ENCODE measurements at places on chromosomes 5 and 9.

DNA sequence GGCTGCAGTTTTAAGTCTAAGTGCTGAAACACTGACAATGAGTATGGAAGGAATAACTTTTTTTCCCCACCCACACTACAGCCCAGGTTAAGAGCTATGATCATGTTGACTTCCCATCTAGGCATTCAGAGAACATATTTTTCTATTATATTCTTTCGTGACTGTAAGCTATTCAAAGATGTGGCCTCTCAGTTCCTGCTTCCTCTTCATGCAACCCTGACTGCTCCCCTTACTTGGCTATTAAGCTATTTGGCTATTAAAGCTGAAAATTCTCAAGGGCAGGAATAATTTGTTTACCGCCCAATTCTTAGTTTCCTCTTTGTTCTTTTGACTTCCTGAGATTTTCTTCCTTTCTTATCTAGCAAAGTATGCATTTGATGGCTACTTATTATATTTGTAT is 18.6 kb upstream of the ALDH1A1 start:
- no peak for DNase-seq

- no peak for DNase-seq
Observed at GRCh38 chr9:27258662-27259061, 38.3 kb downstream of the EQTN start.

GRCh38 chr5:76754668-76755078 is 38.7 kb downstream of the F2R start:
- no peak for DNase-seq

DNA sequence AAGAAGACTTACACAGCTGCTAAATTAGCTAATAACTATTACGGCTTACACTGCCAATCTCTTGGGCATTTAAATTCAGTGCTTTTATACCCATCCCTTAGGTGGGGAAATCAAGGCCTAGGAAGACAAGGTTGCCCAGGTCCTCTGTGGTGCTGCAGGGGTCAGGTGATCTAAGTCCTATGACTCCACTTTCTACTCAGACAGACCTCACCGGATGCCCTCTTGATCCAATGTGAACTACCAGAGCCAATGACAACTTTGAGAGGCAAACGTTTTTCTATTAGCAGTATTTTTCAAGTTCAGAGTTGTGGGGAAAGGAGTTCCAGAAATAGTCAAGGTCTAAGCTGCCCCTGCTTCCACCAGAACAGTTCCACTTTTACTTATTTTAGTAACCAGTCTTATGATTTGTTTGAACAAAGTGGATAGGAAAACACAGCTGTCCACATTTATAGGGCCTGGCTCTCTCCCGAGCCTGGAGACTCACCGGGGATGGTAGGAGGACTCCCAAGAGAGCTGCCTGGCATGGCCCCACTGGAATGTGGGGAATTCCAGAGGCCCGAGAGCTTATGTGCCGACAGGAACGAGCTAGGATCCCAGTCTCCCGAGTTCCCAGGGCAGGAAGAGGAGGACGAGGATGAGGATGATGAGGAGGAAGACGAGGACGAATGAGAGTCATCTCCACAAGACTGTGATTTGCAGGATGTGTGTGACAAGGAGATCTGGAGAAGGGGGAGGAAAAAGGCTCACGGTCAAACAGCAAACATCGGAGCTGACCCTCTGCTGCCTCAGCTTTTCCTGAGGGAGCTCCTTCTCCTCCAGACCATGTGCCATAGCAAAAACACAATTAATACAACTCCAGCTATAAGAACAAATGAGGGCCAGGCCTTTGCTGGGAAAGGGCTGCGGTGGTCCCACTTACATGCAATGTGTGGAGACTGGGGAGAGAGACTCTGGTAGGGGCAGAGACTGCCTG is 16.7 kb downstream of the FAM193B start:
- DNase-seq = no peak

- DNase-seq = peak; percentile 9
Observed at GRCh38 chr9:13427587-13427986, 148.1 kb upstream of the MPDZ start.

DNA sequence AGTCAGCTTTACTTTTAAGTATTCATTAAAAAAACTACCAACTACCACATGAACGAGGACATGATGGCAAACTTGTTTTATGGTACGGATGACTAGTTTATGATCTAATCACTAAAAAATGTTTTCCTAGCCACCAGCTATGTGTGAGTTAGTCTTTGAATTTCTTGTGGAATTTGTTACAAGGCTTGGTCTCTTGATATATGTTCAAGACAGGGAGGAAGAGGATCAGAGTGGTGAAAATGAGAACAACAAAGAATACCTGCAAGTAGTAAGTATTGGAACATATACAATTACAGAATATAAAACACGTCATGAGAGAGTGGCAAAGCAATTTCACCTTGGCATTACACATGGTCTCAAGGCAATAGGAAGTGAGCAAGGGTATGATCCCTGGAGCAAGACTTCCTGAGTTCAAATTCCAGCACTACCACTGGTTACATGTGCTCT is 548.6 kb upstream of the TLE4 start:
- DNase-seq = no peak

- no peak for DNase-seq
Observed at GRCh38 chr5:120624021-120624563, 160.0 kb downstream of the PRR16 start.

DNA sequence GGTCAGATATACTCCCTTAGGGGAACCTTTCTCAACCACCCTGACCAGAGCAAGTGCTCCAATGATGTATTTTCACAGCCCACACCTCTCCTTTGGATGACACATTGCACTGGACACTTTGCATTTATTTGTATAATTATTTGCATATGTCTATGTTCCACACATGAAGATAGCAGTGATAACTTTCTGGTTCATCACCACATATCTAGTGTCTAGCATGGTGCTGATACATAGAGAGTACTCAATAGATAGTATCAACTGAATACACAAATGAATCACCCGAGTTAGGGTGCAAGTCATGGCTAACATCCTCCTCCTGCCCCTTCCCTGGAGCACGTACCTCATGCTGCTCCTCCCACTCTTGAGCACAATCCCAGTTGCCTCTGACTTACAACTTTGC is 617.6 kb downstream of the EBF1 start:
- DNase-seq = no peak
